ENCODE measurements at places on chromosomes 11 and 22.

GRCh38 chr11:85884581-85885021 lies 29.4 kb downstream of the CCDC83 start:
- DNase-seq = no peak

DNA sequence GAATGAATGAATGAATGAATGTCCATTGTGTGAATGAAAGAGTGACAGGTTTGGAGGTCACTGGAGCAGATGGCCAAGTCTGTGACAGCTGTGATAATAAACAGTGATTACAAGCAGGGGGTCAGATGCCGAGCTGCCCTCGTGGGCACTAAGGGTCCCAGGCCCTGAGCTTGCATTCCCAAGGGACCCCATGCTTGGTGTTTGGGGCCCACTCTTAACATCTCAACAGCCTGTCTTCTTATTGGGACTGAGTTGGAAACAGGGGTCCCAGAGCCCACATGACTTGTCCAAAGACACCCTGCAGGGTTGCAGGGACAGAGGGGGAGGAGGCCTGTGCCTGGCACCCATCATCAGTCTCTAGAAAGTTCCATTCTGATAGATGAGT lies 12.0 kb upstream of the ANO1 start:
- DNase-seq = no peak

DNA sequence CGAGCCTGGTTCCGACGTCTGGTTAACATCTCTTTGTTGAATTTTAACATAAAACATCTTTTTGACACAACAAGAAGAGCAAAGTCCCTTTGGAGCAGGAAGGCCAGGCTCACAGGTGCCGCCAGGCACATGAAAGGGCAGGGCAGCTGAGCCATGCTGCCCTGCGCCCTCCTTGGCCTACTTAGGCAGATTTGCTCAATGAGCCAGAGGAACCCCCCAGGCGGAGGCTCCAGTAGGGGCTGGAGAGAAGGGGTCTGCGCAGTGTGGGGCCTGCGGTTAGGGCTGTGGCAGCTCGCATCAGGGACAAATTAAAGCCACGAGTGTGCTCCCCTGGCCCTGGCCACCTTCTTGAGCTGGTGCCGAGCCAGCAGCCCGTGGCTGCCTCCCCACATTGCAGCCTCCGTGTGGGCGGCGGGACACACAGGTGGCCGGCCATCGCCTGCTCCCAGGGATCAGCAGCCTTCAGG lies 9.9 kb upstream of the SLC22A12 start:
- no peak for DNase-seq

- DNase-seq = peak; percentile 94
These were observed 103.0 kb upstream of the CD44 start for GRCh38 chr11:35035894-35036408.

DNA sequence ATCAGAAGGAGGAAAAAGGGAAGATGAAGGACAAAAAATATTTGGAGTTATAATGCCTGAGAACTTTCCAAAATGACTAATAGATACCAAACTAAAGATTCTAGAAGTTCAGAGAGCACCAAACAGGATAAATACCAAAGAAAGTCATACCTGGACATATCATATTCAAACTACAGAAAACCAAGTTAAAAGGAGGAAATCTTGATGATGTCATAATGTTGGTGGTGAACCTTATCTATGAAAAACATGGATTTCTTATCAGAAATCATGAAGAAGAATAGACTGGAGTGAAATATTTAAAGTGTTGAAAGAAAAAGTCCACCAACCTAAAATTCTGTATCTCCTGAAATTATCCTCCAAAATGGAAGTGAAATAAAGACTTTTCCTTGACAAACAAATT lies 389.2 kb downstream of the JRKL start:
- DNase-seq = no peak

DNA sequence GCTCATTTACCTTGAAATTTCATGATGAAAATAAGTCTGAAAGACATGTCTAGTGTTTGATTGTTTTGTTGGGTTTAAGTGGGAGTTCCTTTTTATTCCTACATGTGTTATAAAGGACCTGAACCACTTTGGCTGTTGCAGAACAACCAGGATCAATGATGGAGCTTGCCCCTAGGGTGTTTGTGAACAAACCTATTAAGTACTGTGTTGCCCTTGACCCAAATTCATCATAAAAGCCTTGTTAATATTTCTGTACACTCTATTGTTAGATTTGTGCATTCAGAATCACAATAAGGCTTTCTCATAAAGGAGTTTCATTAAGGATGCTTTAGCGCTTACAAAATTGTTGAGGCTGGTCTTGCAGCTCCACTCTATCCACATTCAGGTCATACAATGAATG lies 452.6 kb downstream of the NELL1 start:
- no peak for DNase-seq

Data from inflammatory macrophage (primary cell).